ENCODE measurements at places on chromosomes 5 and 9.

GRCh38 chr5:147601652-147602051 lies 91.8 kb upstream of the DPYSL3 start:
- DNase-seq: no peak

GRCh38 chr5:171120986-171121622 lies 187.9 kb upstream of the TLX3 start:
- DNase-seq: no peak

- DNase-seq: no peak
Observed at GRCh38 chr5:42836070-42836769, 24.5 kb upstream of the SELENOP start.

DNA sequence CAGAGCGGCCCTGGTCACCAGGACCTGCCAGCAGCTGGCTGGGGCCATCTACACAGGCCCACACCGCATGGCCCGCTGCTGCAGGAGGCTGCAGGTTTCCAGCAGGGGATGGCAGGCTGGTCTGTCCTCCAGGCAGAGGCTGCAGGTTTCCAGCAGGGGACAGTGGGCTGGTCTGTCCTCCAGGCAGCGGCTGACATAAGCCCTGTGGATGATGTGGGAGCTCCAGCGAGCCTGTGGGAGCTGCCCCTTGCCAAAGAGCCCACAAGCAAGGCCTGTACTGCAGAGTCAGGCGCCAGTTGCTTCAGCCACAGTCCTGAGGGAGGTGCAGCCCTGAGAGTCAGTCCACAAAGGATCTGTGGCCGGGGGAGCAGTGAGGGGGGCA lies 18.5 kb downstream of the TPPP start:
- no peak for DNase-seq

GRCh38 chr5:138440159-138441073 lies 1.6 kb downstream of the REEP2 start:
- no peak for DNase-seq

DNA sequence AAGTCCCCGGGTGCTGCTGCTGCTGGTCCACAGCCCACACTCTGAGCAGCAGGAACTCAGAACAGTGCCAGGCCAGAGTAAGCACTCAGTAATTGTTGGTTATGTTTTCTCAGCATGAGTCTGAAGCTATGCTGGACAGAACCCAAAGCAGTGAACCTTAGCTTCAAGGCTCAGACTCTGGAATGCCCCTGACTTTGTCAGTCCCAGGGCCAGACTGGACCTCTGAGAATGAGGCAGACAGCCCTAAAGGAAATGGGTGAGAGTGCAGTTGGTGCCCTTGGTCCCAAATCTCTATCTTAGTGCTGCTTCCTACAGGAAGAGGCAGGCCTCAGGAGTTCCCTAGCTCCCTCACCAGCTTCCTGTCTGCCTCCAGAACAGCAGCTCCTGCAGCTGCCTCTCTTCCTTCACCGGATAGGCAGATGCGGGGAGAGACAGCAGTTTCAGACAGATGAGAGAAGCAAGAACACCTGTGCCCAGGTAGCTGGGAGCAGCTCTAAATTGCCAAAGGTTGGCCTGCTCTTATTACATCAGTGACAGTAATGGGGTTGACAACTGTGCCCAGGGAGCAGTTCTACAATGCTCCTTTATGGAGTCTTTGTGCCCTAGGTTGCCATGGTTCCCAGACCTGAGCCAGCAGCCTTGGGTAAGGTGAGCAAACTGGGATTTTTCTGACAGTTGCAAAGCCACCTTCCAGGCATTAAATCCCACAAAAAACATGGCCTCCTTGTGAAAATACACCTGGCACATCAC lies 82.2 kb upstream of the CXCL14 start:
- DNase-seq: no peak

DNA sequence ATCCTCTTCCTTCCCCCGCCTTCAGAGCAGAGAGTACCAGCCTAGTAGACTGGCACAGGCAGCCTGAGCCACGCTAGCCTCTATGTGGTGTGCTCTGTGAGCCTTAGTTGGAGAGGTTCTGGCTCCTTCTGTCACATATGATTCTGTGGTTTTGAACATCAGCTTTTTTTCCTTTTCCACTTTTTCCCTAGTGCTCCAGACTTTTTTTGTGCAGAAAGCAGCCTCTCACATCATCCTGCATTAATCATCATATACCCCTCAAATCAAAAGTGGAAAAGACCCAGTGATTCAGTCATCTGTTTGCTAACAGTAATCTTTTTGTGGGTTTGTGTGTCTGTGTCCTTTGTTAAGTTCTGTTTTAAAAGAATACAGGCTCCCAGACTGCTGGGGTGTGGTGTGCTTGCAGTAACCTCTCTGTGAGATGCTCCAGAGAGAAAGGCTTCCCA lies 663.9 kb upstream of the RGMB start:
- no peak for DNase-seq

GRCh38 chr5:158676642-158677469 lies 422.9 kb downstream of the EBF1 start:
- no peak for DNase-seq

GRCh38 chr5:69105996-69106906 lies 12.4 kb downstream of the SLC30A5 start:
- peak; percentile 90 for DNase-seq

- DNase-seq: no peak
Observed at GRCh38 chr9:121895818-121896544, 197.1 kb downstream of the TTLL11 start.

GRCh38 chr9:106312906-106313305 lies 550.1 kb upstream of the ZNF462 start:
- no peak for DNase-seq

DNA sequence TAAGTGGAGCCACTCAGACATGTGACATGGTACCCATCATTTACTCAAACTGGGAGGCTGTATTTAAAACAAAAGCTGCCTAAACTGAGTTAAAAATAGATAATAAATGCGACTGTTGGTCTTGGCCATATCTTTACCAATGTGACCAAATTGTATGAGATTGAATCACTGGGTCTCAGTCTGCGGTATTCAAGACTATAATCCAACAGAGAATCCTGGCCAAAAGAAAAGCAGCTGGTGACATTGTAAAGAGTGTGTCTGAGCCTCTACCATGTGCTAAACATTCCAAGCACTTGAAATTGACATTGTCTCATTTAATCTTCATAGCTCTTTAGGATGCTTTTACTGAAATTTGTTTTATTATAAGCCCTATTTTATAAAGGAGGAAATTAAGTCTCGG lies 282.6 kb downstream of the ZNF608 start:
- no peak for DNase-seq

DNA sequence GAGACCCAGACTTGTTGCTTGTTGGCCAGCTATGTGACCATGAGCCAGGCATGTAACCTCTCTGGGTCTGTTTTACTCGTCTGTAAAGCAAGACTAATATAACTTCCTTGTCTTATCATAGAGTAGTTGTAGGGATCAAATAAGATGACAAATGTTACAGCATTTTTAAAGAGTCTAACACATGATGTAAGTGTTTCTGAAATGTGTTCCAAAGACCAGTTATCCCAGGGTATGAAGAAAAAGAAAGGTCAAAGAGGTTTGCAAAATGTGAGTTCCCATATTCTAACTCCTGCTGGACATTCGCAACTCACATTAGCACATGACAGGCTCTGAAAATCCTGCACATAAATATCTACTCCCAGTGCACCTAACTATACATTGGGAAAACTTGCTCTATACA lies 28.5 kb upstream of the MATR3 start:
- DNase-seq: no peak

GRCh38 chr5:138138949-138139780 lies at the start of gene NME5:
Gene NME5 (minus strand): TSS chr5:138139428. CDS start chr5:138138780, 648 bp downstream.
- DNase-seq: no peak

GRCh38 chr5:179123491-179124272 lies 63.5 kb downstream of the ZNF354C start:
- no peak for DNase-seq

- no peak for DNase-seq
Observed at GRCh38 chr5:14365831-14366430, 215.7 kb upstream of the OTULINL start.

- no peak for DNase-seq
Observed at GRCh38 chr5:2756211-2757152, 5.0 kb upstream of the IRX2 start.

GRCh38 chr9:5013374-5013773 lies 28.3 kb downstream of the JAK2 start:
- no peak for DNase-seq

GRCh38 chr5:125969814-125970171 lies 453.4 kb upstream of the GRAMD2B start:
- DNase-seq: no peak

- peak; percentile 41 for DNase-seq
Observed at GRCh38 chr5:175479125-175479881, 943 bp downstream of the SFXN1 start.

DNA sequence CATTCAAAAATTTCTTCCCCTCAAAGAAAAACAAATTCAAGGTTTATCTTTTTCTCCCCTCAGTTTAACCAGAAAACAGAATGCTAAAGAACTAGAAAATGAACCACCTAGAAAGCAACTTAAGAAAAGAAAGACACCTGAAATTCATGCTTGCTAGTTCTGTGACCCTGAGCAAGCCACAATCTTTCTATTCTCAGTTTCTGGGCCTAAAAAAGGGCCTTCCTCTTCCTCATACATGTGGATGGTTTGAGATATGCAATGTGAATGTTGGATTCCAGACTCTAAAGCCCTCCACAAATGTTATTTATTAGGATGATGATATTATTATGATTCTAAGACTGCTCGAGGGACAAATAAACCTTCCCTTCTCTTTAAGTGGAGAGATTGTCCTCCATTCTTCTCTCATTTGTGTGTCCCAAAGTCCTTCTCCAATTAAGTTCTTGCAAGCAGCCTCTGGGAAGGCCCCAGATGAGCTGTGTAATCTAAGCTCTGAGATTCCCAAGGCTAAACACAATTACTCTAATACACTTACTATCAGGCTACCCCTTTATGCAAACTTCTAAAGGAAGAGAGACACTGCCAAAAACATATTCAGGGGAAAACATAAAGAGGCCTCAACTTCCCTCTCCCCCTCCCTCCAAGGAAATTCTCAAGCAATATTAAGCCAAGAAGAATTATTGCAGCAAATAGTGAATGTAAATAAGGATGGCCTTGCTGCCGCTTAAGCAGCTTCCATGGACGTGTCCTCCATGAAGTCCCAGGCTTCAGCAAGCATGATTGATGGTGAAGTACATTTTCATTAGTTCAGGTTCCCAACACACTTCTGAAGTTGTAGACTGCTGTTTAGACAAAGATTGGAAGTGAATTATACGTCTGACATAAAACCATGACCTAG lies 80.2 kb downstream of the PRKACG start:
- DNase-seq: no peak

DNA sequence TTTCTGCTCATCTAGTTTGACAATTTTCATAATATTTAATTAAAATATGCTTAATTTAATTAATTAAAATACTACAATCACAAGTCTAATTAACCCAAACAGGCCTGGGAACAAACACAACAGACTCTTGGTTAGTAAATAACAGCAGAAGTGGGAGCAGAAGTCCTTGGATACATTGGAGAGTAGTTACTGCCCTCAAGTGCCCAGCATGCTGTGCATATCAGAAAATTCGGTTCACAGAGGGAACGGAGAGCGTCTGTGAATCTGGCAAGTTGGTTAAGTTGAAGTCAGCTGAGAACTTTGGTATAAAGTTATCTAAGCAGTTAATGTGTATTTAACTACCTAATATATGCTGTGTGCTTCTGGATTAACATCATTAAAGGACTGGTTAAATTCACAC lies 87.0 kb upstream of the ATG10 start:
- DNase-seq: no peak

DNA sequence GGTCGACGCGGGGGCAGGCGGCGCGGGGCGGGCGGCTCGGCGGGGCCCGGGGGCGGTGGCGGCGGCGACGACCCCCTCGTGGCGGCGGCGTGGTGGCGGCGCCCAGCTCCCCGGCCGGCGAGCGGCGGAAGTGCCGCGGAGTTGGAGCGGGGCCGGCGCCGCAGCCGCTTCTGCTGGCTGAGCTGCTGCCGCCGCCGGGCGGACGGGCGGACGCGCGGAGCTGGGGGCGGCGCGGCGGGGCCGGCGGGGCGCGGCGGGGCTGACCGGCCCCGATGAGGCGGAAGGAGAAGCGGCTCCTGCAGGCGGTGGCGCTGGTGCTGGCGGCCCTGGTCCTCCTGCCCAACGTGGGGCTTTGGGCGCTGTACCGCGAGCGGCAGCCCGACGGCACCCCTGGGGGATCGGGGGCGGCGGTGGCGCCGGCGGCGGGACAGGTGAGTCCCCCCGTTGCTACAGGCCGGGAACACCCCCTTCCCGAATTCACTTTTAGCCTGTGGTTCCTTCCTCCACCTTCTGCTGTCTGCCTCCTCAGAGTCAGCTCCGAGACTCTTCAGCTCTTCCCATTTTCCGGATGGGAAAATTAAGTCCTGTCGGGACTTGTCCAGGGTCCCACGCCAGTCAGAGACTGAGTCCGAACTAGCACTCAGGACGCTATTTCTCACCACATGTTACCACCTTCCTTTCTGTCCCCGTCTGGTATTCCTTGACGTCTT lies at the start of gene GALNT10:
GALNT10 (plus strand) TSS at position 139 of the 710 bp plus-strand sequence; CDS start at position 273, 134 bp downstream.
- peak; percentile 77 for DNase-seq

DNA sequence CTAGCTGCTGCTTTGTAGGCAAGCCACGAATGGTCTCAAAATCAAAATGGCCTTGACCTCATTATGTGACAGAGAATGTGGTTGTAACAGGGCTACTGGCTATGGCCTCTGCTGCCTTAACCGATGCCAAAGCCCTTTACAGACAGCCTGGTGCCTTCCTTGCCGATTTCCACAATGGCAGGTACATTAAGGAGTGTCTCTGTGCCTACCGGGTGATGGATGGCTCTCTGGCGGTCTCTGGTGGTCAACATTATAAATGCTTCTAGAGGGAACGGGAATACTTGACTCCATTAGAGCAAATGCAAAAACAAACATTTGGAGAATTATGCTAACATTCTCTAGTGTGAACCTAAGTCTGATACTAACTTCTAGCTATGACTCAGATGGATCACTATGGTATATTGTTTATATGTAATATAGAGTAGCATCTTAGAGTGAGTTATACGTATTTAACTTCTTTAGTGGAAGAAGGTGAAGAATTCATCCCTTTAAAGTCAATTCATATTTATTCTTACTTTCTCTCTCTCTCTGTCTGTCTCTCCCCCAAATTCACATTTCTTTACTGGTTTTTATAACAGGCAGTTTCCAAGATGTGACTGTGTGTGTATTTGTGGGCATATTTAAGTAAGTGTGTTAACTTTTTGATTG lies 52.5 kb downstream of the RPS23 start:
- DNase-seq: peak; percentile 83

- DNase-seq: no peak
Observed at GRCh38 chr9:115649991-115650472, 503.6 kb upstream of the PAPPA start.

- no peak for DNase-seq
Observed at GRCh38 chr9:133610845-133611244, 1.7 kb upstream of the FAM163B start.

GRCh38 chr5:133938039-133938821 lies 30.2 kb downstream of the C5orf15 start:
- DNase-seq: peak; percentile 91

DNA sequence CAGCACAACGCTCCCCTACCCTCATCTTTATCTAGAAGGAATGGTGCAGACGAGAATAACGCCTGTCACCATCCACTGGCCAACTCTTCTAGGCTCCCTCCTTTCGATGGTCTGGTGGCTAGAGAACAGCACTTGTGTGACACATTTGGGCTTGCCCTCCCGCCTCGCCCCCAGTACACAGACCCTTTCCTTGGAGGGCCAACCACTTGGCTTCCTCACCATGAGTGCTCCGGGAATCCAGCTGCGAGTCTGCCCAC lies 1.4 kb downstream of the GNAQ start:
- peak; percentile 86 for DNase-seq
